ENCODE measurements at places on chromosomes 3 and 15.

GRCh38 chr3:19338769-19339168 is 190.5 kb downstream of the KCNH8 start:
- DNase-seq = no peak

GRCh38 chr15:89085289-89085926 is 2.8 kb upstream of the ABHD2 start:
- no peak for DNase-seq

GRCh38 chr15:70826634-70827033 is 27.3 kb downstream of the LARP6 start:
- peak; percentile 20 for DNase-seq

DNA sequence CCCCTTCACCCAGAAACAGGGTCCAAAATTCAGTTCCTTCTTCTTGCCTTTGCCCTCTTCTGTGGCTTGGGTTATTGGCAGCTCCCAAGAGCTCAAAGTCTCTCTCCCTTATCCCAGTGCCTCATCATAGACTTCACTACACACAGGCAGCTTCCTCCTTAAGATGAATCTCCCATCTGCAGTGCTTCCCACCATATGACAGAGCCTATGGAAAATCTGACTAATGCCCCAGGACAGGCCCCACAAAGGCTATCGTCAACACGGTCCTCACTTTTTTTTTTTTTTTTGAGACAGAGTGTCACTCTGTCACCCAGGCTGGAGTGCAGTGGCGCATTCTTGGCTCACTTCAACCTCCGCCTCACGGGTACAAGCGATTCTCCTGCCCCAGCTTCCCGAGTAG is 194.1 kb downstream of the MEX3B start:
- no peak for DNase-seq

DNA sequence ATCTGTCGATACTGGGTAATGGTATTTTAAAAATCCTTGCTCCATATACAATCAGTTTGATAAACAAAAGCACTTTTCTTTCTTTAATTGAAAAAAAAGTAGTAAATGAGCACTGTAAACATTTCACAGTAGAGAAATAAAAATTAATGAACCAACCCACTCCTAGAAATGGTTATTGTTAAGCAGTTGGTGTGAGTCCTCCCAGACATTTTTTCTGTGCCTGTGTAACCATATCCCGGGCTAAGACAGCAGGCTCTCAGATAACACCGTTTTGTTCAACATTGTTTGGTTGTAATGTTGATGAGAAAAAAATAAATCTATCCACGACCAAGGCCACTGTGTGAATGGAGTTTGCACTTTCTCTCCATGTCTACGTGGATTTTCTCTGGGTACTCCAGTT is 42.6 kb downstream of the PXK start:
- no peak for DNase-seq

GRCh38 chr3:43526956-43527355 is 94.9 kb downstream of the ANO10 start:
- no peak for DNase-seq

DNA sequence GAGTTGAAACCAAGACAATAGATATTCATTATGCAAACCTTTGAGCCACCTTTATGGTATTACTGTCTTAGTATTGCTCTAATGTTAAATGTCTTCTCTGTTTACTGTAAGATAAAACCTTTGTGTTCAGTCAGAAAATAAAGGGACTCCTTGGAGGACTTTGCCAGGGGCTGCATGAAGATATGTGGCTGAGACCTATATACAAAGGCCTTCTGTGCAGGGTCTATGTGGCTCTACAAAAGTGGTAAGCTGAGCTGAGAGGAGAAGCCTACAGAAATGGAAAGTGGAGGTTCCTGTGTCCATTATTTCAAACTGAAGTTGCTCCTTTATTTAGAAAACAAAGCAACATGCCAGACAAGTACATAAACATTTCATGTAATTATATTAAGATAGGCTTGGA is 131.5 kb downstream of the FNDC3B start:
- no peak for DNase-seq

- no peak for DNase-seq
Measured at GRCh38 chr3:71570546-71570945, 13.0 kb downstream of the FOXP1 start.

DNA sequence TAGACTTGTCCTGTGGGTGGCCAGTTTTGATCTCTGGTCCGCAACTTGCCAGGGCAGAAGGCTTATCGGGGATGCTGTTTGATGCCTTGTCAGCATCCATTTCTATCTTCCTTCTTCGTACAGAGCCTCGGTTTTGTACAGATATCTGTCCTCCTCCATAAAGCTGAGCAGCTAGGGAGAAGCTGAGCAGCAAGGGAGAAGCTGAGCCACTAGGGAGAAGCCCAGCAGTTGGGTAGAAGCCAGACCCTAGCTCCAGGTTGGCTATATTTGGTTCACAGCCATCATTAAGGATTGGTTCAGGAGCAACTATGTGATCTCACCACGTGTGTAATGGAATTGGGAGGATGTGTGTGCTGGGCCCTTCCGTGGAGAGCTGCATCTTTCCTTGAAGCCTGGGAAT is 46.7 kb downstream of the PTPRG start:
- no peak for DNase-seq

Measured in CD4-positive, alpha-beta T cell treated with Interleukin-4 for 1 hour (primary cell).